ENCODE measurements at places on chromosomes 5 and 9. TPM values are rescaled to one million over a fixed set of nuclear protein-coding genes. Genes with fewer than 3 reads are reported as not detected.

- DNase-seq = no peak
These were observed 107.6 kb downstream of the PPP2R2B start for GRCh38 chr5:146770980-146771379.

- no peak for DNase-seq
These were observed 868.1 kb upstream of the CDH9 start for GRCh38 chr5:27906481-27906880.

DNA sequence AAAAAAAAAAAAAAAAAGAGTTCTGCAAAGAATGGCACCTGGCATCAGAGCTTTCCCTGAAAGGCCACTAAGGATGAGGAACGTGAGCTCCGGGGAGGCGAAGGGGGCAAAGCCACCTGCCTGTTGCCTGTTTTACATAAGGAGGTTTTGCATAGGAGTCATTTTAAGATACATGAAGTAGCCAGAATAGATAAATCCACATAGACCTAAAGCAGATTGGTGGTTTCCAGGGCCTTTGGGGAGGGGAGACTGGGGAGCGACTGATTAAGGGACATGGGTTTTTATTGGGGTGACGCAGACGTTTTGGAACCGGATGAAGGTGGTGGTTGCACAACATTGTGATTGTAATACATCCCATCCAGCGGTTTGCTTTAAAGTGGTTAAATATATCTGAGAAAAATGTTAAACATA, 7.1 kb downstream of the NEK6 start:
- no peak for DNase-seq

DNA sequence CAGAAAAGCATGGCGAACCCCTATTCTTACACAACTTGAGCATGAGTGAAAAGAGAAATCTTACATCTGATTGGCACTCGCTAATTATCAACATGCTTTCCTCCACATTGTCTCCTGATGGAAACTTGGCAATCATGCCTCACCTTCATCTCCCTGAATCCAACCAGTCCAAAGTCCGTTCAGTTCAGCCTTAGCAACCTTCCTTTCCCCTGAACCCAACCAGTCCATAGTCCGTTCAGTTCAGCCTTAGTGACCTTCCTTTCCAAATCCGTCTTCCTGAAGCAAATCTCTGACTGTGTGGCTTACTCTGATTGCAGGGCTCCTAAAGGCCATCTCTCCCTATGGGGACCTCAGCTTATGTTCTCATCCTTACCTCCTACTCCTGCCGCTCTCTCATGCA, 538.3 kb upstream of the CLINT1 start:
- DNase-seq = no peak

The SV2C gene
- total RNA-seq = not detected

The OTP gene
- total RNA-seq = 0.07 TPM

- DNase-seq = no peak
These were observed 61.5 kb downstream of the SPRY4 start for GRCh38 chr5:142263346-142263745.

DNA sequence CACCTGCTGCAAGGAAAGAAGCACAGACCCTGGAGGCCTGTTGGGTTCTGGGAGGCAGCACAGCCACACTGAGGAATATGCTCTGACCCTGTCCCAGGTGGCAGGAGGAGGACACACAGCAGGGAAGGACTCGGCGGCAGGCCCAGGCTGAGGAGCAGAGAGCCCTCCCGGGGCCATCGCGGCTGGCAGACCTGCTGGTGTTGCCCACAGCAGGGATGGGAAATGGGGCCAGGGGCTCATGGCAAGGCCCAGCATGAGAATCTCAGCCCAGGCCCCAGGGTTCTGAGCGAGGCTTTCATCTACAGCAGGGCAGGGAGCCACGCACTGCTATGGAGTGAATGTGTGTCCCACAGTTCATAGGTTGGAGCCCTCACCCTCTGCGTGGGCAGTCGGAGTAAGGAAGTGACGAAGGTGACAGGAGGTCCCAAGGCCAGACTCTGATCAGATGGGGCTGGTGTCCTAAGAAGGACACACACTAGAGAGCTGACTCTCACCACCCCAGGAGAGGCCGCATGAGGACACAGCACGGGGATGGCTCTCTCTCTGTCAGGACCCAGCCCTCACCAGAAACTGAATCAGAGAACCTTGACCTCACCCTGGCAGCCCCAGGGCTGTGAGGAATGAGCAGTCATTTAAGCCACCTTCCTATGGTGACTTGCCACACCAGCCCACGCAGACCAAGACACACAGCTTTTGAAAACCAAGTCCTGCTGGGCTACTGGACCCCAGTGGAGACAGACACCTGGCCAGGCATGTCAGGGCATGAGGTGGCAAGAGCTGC, 10.3 kb upstream of the GPSM1 start:
- DNase-seq = no peak

The CDO1 gene
- 0.17 TPM for total RNA-seq

The MLANA gene
- not detected for total RNA-seq

GRCh38 chr5:103847060-103847459, 284.5 kb upstream of the NUDT12 start:
- DNase-seq = no peak

DNA sequence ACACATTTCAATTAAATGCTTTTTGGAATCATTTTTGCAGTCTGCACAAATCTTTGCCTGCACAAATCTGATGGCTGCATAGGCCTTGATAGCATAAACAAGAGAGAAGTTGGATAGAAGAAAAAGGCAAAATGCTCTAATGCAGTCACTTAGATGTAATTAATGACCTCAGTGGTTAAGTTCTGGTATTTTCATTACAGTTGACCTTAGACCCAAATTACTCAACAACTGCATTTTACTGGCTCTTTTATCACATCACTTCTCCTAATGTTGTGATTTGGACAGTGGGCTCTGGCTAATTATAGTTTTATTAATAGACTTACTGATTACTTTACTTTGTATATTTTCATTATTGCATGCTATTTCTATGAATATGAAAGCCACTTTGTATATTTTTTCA, 34.3 kb downstream of the NTRK2 start:
- no peak for DNase-seq

The ADAMTSL1 gene
- total RNA-seq = not detected

DNA sequence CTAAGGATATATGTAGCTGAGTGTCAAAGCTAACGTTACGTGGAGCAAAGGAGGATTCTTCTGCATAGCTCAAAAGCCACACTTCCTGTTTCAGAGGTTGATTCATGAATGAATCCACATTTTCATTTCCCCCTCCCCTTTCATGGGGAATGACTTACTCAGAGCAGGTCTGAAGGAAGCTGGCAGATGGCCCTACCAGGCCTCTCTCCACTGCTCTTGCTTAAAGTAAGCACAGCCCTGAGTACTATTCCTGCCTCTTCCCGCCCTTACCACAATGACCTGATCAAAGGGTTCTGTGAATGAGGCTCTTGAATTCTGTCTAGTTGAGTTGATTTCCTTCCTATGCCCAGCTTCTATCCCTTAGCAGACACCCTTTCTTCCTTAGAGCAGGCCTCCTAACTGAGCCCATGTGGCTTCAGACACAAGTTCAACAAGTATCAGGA, 6.3 kb downstream of the IGIP start:
- DNase-seq = peak; percentile 33

DNA sequence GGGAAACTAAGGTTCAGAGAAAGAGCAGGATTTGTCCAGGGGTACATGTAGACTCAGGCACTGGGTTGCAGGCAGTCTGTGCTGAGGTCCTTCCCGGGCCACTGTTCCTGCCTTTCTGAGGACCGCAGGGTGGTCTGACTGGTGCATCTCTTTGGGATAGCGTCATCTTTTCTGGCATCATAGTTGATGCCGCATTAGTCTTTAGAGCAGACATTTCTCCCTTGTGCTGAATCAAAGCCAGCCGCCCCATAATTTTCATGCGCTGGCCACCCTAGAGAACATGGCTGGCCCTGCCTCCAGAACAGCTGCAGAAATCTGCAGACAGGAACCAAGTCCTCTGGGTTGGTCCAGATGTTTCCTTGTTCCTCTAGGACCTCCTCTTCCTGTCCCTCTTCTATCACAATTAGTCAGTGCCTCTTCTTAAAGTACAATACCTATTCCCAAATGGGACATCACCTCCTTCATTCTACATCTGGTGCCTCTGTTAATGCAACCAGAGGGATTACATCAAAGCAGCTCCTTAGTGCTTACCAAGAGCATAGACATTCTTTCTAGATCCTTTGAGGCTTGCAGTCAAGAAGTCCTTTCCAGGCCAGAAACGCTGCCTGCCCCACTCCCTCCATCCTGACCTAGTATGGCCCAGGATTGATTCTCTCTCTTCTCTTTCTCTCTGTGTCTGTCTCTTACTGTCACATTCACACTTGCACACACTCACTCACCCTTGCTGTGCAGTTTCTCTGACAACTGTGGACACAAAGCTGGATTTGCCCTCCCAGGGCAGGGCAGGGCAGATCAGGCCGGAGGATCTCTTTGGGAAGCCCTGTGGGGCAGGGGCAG, 42.0 kb upstream of the ORM1 start:
- no peak for DNase-seq

The MUSK gene
- not detected for total RNA-seq

DNA sequence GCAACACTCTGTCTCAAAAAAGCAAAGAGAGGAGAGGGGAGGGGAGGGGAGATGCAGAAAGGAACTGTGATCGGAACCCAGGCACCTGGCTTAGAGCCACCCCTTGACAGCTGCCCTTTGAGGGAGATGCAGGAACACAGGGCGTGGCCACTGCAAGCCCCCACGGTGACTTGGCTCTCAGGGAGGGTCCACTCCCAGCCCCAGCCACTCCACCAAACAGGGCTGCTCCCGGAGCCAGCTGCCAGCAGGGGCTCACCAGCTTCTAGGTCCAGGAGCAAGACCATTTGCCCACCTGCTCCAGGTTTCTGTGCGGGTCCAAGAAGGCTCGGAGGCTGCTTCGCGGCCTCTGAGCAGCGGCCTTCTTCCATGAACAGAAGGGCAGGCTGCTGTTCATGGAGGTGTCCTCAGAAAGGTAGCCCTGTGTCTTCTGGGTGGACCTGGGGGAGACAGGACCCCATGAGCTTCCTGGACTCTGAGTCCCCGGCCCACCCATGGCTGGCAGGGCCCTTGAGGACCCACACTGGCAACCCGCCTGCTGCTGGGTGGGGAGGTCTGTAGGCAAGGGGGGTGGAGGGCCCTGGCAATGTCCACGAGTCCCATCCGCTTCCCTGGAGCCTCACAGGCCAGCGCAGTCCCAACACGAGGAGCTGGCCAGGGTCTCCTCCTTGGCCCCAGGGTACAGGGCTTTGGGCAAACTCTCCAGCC, 7.9 kb downstream of the C9orf50 start:
- no peak for DNase-seq

- no peak for DNase-seq
These were observed 77.2 kb downstream of the TSPAN17 start for GRCh38 chr5:176724472-176724871.

- DNase-seq = no peak
These were observed 29.1 kb downstream of the SNCAIP start for GRCh38 chr5:122341087-122341486.

DNA sequence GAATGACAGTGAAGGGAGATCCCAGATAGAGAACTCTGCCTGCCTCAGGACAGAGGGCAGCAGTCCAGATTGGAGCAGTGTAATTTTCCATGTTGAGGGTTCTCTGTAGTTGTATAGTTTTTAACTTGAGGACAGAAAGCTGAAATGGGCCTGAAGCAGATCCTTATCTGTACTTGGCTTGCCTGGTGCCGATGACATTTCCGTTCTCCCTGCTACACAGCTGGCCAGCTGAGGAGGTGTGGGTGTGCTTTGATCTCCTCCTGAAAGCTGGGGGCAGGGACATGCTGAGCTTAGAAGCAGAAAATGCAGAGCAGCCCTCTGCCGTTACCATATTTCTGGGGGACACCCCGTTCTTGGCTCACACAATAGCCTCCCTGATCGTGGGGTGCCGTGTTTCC, 10.5 kb downstream of the GLRX start:
- DNase-seq = no peak

DNA sequence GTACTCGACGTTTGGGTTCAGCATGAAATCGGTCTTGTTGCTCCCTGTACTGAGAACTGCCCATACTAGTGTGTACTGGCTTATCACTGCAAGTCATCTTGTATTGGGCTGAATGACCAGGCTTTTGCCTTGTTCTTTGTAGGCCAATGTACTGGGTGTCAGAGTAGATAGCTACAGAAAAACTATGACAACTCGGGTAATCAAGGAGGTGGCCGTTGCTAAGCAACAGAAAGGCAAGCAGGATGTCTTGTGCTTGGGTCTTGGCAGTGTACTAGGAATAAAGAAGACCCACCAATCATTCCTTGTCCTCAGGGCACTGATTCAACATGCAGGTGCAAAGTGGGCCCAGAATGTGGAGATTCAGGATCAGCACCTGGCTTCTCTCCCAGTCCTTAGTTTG, 11.9 kb upstream of the SHISAL2B start:
- no peak for DNase-seq

DNA sequence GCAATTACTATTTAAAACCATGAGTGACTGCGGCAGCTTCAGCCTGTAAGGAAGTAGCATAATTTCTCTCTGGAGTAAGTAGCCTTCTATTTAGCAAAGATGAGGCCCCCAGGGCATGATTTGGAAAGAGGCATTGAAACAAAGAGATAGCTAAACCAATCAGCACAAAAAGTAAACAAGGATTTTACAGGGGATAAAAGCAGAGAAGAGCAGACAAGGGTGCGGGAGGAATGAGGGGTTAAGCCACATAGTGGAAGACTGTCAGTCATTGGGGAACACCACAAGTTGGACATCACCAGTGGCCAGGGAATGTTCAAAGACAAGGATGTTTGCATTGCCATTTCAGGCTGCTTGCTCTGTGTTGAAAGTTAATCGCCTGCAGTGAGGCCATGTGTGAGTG, 24.0 kb upstream of the C5orf63 start:
- DNase-seq = no peak

The INSL6 gene
- total RNA-seq = not detected

GRCh38 chr9:18947892-18948339, 85.1 kb downstream of the SAXO1 start:
- no peak for DNase-seq

DNA sequence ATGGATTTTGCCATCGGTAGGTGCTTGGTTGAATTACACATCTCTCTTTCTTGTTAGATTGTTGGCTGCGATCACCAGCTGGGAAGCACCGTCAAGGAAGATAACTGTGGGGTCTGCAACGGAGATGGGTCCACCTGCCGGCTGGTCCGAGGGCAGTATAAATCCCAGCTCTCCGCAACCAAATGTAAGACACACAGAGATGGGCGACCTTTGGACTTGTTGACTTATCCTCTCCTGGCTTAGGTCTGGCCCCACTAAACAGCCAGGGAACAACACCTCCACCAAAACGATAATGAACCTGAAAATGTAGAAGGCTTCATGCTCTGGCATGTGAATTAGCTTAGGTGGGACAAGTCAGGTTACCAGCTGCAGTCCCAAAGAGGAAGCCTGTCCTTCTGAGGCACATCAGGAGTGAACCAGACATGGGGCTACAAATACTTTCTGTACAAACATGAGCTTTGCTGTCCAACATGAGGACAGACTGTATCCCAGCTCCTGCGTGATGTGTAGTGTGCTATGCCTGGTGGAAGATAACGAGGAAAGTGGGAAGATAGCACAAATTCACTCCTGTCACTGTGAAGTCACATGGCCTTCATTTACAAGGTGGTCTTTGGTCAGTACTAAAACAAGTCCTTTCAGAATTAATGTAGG, 148.4 kb downstream of the ADAMTSL1 start:
- DNase-seq = no peak

The C5orf46 gene
- total RNA-seq = not detected

DNA sequence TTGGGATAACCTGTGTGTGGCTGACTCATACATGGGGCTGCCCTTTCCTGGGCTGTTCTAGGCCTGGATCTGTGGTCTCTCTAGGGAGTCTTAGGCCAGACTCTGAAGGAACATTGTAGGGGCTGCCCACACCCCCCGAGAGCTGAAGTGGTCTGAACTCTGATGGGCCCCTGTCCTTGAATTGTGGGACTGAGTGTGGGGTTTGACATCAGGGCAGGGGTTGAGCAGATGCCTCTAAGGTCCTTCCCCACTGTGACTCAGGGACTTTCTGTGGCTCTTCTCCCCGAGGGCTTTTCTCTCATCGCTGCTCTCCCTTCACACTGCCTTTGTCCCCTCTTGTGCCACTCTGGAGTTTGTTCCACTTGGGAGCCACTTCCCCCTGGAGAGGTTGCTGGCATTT, 215.0 kb downstream of the MELK start:
- no peak for DNase-seq

Data from HCT116 (cell line).